Hindlimb muscle (tissue), 1 donor: ENCODE measurements at places on chromosomes 6 and 20. TPM values are rescaled to one million over a fixed set of nuclear protein-coding genes. Genes with fewer than 3 reads are reported as not detected.

RHAG gene
- 1.7 TPM for polyA plus RNA-seq

SYS1 gene
- 18.7 TPM for polyA plus RNA-seq

PSORS1C1 gene
- 0.85 TPM for polyA plus RNA-seq

MYL9 gene
- polyA plus RNA-seq, result 551 TPM

STAU1 gene
- polyA plus RNA-seq, result 52.3 TPM

HCRTR2 gene
- not detected for polyA plus RNA-seq

SLC22A1 gene
- polyA plus RNA-seq, result 0.77 TPM

MAP1LC3A gene
- polyA plus RNA-seq, result 23.0 TPM

HMGCLL1 gene
- 7.3 TPM for polyA plus RNA-seq

SLC17A9 gene
- polyA plus RNA-seq, result 1.7 TPM

SPACA1 gene
- not detected for polyA plus RNA-seq

LRRC73 gene
- not detected for polyA plus RNA-seq

WFDC2 gene
- not detected for polyA plus RNA-seq
